ENCODE measurements at places on chromosomes 6 and 20.

GRCh38 chr20:46959821-46960220, 65.2 kb downstream of the EYA2 start:
- no peaks in the 10 kb centered on the region for H3K36me3 ChIP-seq
- no peak overlapping the region for H3K4me3 ChIP-seq
- no peak for DNase-seq

DNA sequence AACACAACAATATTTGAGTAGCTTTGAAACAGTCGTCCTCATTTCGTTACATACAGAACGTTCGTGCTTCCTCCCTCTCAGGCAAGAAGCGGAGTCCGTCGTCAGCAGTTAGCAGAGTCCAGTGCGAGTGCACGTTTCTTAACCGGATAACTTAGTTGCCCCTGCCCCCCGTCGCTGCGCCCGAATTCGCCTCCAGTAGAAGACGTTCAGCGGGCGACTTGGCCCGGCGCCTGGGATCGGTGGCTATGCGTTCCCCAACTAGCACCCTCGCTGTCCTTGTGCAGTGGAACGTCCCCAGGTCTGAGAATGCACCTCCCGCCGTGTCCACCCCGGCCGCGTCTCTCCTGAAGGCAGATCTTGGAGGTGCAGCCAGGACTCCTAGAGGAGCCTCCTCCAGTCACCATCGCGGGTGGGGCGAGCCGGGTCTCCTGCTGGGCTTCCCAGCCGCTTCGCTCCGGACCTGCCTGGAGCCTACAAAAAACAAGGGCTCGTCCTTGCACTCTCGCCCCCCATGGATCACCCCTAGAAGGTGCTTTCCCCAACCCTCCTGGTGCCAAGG, 910 bp upstream of the PCSK2 start:
- DNase-seq = no peak
- H3K27ac ChIP-seq = no peak overlapping the region
- peaks cover 48% of the 10 kb centered on the region for H3K27me3 ChIP-seq
- H3K4me3 ChIP-seq = no peak overlapping the region
- no peaks in the 10 kb centered on the region for H3K4me1 ChIP-seq

DNA sequence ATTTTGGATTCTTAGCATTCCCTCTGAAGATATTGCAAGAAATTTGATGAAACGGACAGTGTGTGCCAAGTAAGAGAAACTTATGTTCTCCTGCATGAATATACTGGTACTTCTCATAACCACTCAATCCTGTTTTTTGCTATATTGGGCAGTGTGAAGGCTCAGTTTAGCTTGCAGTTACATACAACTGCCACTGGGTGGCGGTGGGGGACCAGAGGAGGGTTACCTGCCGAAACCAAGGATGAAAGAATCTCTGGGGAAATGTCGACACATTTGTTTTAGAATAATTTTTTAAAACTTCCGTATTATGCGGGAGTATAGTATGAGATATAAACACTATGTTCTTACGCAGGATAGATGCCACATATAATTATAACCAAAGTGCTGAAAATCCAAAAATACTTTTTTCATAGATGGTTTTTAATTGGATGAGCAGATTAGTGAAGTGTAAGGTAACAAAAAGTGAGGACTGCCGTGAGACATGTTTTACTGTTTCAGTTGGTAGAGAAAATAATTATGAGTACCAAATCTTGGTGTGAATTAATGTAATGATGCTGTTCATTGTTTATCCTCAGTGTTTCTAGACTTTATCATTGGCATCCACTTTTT, 9.7 kb downstream of the TRMT11 start:
- no peak overlapping the region for H3K27ac ChIP-seq
- DNase-seq = peak; percentile 76
- H3K4me1 ChIP-seq = peaks cover 10% of the 10 kb centered on the region
- no peaks in the 10 kb centered on the region for H3K27me3 ChIP-seq
- H3K36me3 ChIP-seq = peaks cover 27% of the 10 kb centered on the region

DNA sequence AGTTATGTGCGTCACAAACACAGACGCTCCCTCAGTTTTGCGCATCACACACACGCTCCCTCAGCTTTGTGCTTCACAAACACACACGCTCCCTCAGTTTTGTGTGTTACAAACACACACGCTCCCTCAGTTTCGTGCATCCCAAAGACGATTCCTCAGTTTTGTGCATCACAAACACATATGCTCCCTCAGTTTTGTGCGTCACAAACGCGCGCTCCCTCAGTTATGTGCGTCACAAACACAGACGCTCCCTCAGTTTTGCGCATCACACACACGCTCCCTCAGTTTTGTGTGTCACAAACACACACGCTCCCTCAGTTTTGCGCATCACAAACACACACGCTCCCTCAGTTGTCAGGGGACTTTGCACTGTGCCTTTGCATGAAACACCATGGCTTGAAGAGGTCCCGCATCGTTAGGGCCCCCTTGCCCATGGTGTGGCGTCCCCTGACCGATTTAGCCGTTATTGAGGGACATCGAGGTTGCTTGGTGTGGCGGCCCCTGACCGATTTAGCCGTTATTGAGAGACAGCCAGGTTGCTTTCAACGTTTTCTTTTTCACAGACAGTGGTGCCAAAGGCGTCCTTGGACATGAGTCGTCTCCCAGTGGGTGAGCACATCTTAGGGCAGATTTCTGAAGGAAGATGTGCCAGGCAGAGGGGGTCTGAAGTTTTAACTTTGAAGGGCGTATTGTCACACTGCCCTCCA, 28.1 kb upstream of the MYT1 start:
- no peak overlapping the region for H3K4me3 ChIP-seq
- no peaks in the 10 kb centered on the region for H3K4me1 ChIP-seq
- H3K27ac ChIP-seq = no peak overlapping the region
- DNase-seq = no peak
- H3K36me3 ChIP-seq = no peaks in the 10 kb centered on the region

GRCh38 chr6:75997696-75998095, 74.8 kb downstream of the IMPG1 start:
- no peak overlapping the region for H3K4me3 ChIP-seq
- H3K27ac ChIP-seq = no peak overlapping the region
- no peaks in the 10 kb centered on the region for H3K36me3 ChIP-seq
- H3K4me1 ChIP-seq = no peaks in the 10 kb centered on the region

DNA sequence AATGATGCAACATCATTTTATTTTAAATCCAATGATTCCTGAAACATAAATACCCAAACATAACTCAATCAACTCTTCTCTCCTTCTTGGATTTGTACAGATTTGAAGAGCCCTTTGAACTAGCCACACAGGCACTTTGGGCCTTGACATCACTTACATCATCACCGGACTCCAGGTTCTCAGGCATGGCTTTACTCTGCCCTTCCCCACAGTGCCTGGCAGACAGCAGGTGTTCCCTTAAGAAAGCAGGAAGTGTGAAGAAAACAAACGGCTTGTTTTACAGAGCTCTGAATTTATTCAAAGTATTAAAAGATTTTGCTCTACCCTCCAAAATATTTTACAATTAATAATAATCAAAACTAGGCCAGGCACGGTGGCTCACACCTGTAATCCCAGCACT, 54.8 kb upstream of the GCM1 start:
- no peaks in the 10 kb centered on the region for H3K36me3 ChIP-seq
- H3K4me1 ChIP-seq = peaks cover 7% of the 10 kb centered on the region
- no peak for DNase-seq
- no peak overlapping the region for H3K27ac ChIP-seq

- H3K27me3 ChIP-seq = no peaks in the 10 kb centered on the region
- H3K36me3 ChIP-seq = peaks cover 5% of the 10 kb centered on the region
- no peak overlapping the region for H3K4me3 ChIP-seq
- H3K4me1 ChIP-seq = peaks cover 6% of the 10 kb centered on the region
- H3K27ac ChIP-seq = peak overlapping the region; percentile 31
- DNase-seq = no peak
Observed at GRCh38 chr6:5191222-5191621, 69.5 kb downstream of the LYRM4 start.

- no peaks in the 10 kb centered on the region for H3K4me1 ChIP-seq
- H3K27ac ChIP-seq = no peak overlapping the region
- no peak overlapping the region for H3K4me3 ChIP-seq
- H3K27me3 ChIP-seq = no peaks in the 10 kb centered on the region
- DNase-seq = no peak
Observed at GRCh38 chr20:15702161-15702560, 871.1 kb downstream of the KIF16B start.

GRCh38 chr6:17144016-17144415, 42.2 kb downstream of the STMND1 start:
- H3K4me3 ChIP-seq = no peak overlapping the region
- H3K27ac ChIP-seq = no peak overlapping the region
- H3K27me3 ChIP-seq = no peaks in the 10 kb centered on the region
- H3K4me1 ChIP-seq = no peaks in the 10 kb centered on the region
- DNase-seq = no peak
- no peaks in the 10 kb centered on the region for H3K36me3 ChIP-seq

DNA sequence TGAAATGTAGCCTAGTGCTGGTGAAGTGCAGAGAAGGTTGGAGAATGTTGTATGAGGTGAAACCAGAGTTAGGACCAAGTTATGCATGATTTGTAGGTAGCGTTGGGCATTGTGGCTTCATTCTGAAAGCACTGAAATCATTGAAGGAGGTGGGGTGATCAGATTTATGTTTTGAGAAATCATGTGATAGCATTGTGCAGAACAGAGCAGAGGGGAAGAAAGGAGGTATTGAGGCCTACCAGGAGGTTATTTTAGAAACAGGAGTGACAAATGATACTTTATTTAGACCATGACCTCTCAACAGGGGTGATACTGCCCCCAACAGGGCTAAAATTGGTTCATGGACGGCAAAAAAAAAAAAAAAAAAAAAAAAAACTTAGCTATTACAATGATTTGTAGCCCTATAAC, 15.6 kb upstream of the HMGN3 start:
- DNase-seq = no peak
- no peaks in the 10 kb centered on the region for H3K36me3 ChIP-seq
- no peaks in the 10 kb centered on the region for H3K27me3 ChIP-seq
- no peaks in the 10 kb centered on the region for H3K4me1 ChIP-seq
- no peak overlapping the region for H3K27ac ChIP-seq

DNA sequence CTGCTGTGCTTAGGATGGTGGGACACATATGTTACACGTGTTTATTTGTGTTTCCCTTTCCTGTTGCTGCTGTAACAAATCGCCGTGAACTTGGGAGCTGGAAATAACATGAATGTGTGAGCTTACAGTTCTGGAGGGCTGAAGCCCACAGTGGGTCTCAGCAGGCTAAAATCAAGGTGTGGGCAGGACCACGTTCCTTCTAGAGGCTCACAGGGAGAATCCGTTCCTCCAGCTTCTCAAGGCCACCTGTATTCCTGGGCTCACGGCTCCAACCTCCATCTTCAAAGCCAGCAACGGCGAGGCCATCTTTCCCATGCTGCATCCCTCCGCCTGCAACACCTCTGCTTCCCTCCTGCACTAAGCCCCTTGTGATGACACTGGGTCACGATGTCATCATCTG, 27.4 kb upstream of the PTGIS start:
- peaks cover 63% of the 10 kb centered on the region for H3K36me3 ChIP-seq
- H3K4me3 ChIP-seq = peak overlapping the region; percentile 81
- H3K27me3 ChIP-seq = no peaks in the 10 kb centered on the region

GRCh38 chr6:142543606-142544005, 241.8 kb downstream of the ADGRG6 start:
- H3K4me3 ChIP-seq = no peak overlapping the region
- DNase-seq = no peak
- H3K4me1 ChIP-seq = peaks cover 27% of the 10 kb centered on the region
- H3K36me3 ChIP-seq = peaks cover 2% of the 10 kb centered on the region
- H3K27ac ChIP-seq = no peak overlapping the region
- H3K27me3 ChIP-seq = no peaks in the 10 kb centered on the region

- no peak within 1 kb of the TSS for H3K27ac ChIP-seq
- H3K4me1 ChIP-seq = peaks cover 8% of the 10 kb centered on the region
- H3K36me3 ChIP-seq = peaks cover 7% of the 10 kb centered on the region
- DNase-seq = no peak
Observed at GRCh38 chr20:58228484-58229197, at the start of gene ANKRD60. Gene ANKRD60, minus strand, starts transcription at chr20:58228653. Its CDS starts 0 bp downstream, at chr20:58228653.

Measured in activated CD8-positive, alpha-beta T cell treated with anti-CD3 and anti-CD28 coated beads, Interleukin-2, amount 10 ng/mL, durations not matched to agents 7 days and 5 days (primary cell).